ENCODE measurements at places on chromosomes 2 and 18. TPM values are rescaled to one million over a fixed set of nuclear protein-coding genes. Genes with fewer than 3 reads are reported as not detected.

DNA sequence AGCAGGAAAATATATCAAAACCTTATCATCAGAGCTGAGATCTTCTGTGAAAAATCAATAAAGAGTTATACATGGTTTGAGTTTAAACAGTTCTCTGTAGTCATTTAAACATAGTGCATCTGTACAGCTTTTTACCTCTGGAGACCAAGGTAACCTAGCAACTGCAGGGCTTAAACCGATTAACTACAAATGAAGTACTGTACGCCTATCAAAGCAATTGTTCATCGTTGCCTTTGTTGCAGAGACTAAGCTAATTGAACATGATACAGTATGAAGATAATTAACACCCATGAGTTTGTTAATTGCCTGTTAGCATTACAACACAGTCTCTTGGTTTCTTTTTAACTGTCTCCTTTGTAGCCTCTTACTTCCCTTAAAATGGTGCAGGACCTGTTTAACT, 147.9 kb downstream of the LNPK start:
- no peak for DNase-seq

DNA sequence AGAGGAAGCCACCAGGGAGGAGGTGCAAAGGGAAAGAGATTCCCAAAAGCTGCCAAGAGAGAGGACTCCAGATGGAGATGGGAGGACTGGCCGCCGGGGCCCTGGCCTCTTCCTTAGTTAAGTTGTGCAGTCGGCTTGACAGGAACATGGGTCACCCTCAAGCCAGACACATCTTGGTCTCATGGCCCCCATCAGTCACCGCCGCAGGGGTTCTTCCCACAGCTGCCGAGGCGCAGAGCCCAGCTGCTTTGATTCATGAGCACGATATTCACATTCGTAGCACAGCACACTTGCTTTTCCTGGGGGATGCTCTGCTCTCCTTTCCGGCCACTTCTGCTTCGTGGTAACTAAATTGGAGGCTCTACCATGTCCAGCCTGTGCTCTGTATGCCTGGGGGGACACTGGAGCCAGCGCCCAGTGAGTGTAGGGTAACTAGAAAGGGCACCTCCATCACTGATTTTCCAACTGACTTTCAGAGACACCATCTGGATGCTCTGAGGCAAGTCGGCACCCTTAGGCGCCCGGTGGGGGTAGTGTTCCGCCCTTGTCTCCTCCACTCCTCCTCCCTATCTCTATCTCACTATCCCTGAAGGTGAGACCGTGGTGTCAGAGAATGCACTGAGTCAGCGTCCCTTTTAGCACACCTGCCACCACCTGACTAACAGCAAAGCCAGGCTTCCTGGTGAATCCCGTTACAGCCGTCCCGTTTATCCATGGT, 13.3 kb downstream of the TWIST2 start:
- DNase-seq, result no peak

DNA sequence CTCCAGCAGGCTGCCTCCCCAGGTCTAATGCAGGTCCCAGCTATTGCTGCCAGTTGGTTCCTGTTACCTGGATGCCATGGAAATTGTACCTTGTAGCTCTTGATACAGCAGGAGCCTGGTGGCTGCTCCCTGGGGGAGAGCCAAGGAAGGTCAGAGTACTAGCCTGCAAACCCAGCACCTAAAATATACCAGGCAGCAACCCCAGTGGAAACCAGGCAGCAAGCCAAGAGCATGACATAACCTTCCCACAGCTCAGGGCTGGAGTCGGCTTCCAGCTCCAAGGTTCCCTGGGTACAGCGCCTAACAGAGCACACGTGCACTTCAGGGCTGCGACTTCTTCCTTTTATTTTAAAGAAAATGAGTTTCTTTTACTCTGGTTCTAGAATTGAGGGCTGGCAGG, 30.3 kb downstream of the TNP1 start:
- DNase-seq, result no peak

Gene ZAP70
- total RNA-seq, result 3.4 TPM

DNA sequence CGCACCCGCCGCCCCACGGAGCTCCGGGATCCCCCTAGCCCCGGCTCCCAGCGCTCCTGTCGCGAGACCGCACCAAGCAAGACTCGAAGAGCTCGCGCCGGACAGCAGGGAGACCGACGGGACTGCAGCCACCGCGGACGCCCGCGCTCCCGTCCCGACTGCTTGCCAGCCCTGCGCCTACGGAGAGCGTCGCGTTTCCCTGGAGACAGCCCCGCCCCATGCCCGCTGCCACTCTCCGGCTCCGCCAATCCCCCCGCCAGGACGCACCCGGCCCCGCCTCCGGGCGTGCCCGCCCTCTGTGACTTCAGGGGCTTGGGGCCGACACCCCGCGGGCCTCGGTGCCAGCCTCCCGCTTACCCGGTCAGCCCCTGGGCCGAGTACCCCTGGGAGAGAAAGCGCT, at the start of gene ANKMY1:
TSS of gene ANKMY1 (minus strand) at position 181 of the 400 bp plus-strand sequence. CDS start 653 bp downstream, outside the sequence.
- peak; percentile 65 for DNase-seq

Gene THSD7B
- total RNA-seq, result 0.76 TPM

Gene WNT6
- total RNA-seq, result 0.84 TPM

Gene ACMSD
- not detected for total RNA-seq
